Stimulated activated CD8-positive, alpha-beta memory T cell treated with anti-CD3 and anti-CD28 coated beads, Interleukin-7, amount 100 ng/mL, for 1 hour (primary cell): ENCODE measurements at places on chromosomes 7 and 10.

DNA sequence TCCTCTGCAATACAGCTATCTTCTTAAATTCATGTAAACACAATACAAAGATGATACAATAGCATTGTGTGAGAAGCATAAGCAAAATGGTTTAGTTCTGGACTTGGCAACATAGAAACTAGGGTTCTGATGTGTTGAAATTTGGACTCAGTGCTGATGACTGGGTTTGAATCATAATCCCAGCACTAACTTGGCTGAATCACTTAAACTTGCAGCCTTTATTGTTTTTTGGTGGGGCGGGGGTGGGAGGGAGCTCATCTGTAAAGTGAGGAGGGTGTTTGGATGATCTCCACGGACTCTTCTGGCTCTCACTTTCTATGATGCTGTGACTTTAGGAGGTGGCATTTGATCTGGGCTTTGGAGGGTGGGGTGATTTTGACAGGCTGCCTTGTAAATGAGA, 158.2 kb downstream of the WNT2 start:
- DNase-seq = no peak

GRCh38 chr7:4738711-4739527, 36.5 kb upstream of the AP5Z1 start:
- DNase-seq = no peak

DNA sequence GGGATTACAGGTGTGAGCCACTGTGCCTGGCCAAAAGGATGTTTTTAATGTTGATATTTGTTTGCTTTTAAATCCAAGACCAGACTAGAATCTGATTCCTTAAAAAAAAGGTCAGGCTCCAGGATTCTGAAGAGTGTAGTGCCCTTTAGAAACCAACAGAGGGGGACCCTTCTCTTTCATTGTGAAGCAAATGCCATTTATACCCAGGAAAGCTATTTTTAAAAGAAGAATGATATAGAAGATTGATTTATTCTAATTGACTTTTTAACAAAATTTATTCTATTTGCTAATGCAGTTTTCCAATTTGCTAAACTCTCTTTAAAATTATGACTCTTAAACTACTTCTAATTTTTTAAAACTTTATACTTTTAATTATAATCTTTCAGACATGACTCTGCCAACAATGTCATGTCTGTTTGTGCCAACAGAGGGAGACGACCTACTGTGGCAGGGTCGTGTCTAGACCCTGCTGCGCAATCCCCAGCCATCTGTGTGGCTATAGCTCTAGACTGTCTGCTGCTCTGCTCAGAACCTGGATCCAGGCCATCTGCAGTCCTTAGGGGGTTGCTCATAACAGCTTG, 201.0 kb upstream of the IMMP2L start:
- DNase-seq = no peak

- DNase-seq = no peak
Measured at GRCh38 chr10:102677331-102678067, 33.2 kb downstream of the TRIM8 start.

GRCh38 chr7:40542982-40543741, 408.4 kb downstream of the SUGCT start:
- DNase-seq = no peak

DNA sequence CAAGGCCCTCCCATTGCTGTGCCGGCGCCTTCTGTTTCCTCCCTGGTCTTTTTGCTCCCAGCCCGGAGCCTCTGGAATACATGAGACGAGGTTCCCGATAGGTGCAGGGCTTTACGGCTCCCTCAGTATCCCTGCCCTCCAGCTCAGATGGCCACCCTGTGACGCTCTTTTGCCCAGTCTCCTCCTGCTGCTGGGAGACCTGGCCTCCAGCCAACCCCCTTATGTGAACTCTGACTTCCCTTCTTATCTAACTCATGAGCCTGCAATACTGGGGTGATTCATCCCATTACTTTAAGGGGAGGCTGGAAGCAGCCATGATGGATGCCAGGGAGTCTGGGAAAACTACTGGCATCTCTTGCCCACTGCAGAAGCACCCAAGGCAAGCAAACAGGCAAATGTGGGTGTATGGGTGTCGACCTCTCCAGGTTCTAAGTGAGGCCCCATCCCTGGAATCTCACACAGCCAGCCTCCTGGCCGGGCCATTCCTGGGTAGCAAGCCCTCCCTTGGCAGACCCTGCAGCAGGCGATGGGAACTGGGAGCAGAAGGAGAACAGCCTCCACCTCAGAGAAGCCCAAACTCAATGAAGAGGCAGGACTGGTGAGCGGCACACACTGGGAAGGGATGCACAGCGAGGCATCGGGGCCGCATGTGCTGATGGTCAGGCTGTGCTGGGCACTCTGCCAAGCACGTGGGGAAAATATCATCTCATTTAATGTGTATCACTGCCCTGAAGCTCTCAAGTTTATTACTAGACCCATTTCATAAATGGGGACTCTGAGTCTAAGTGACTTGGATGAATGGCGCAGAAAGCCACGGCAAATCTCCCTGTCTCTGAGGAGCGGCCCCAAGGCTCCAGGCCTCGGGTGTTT, 97.5 kb downstream of the FAM53B start:
- DNase-seq = no peak

- DNase-seq = no peak
Measured at GRCh38 chr10:58319599-58319998, 15.2 kb upstream of the UBE2D1 start.

DNA sequence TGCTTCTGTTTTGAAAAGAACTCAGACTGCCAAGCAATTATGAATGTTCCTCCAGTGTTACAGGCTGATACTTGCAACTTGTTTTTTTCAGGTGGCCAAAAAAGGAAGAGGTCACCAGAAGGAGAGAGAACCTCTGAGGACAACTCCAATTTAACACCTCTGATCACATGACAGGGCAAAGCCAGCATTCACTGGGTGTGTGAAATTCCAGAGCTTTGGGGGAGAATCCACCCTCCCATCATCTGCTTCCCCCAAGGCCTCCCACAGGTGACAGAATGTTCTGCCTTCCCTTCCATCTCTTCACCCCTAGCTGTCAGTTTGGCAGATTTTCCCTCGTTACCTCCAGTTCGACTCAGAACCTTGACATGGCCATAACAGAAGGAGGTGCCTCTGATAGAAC, 39.1 kb downstream of the GOT1 start:
- DNase-seq = no peak

- no peak for DNase-seq
Measured at GRCh38 chr10:75597773-75598440, 166.5 kb downstream of the LRMDA start.

GRCh38 chr7:50867034-50867356, 84.3 kb upstream of the GRB10 start:
- DNase-seq = no peak

- no peak for DNase-seq
Measured at GRCh38 chr10:16828701-16829175, 11.5 kb upstream of the RSU1 start.

- no peak for DNase-seq
Measured at GRCh38 chr10:113093188-113094113, 143.4 kb downstream of the TCF7L2 start.

DNA sequence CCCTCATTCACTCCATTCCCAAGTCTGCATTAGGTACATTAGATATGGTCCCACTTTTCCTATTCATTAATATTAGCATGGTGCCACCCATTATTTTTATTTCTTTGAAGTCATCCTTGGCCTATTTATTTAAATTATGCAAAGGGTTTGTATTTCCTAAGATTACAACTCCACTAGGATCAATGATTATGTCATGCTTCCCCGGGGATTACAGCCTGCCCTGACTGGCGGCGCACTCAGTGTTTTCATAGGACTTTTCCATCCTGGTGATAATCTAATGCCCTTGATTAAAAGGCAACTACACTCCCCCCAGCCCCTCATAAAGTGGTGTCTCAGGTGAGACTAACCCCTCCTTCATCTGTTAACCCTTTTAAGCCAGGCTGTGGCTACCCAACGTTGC, 187.2 kb downstream of the POU6F2 start:
- DNase-seq = no peak

DNA sequence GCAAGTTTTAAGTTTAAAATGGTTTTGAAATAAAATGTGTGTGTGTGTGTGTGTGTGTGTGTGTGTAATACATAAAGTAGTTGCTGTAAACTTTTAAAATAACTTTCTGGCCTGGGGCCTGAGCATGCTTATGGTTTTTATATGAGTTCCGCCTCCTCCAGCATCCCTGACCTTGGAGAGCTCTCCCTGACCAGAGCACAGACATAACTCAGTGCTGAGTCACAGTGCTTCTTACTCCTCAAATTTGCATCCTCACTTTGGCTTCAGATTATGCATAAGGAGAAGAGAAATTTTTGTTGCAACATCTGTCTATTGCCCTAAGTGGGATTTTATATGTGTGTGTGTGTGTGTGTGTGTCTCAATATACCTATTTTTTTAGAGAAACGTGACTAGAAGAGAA, 200.8 kb downstream of the ELMO1 start:
- no peak for DNase-seq

DNA sequence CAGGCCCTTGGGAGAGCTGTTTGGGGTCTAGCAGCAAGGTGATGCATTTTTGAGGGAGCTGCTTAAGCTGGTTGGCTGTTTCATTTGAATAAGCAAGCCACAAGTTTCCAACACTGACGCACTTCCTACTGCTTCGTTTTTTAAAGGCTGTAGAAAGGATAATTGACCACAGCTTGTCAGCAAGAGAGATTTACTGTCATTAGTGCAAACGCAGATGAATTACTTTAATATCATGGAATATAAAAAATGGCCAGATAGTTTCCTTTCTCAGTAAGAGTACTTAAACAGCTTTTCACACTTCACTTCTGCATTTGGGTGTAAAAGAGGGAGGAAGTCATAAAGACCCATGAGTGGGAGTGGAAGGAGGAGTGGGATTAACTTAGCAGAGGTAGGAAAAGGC, 61.5 kb downstream of the FZD1 start:
- no peak for DNase-seq

GRCh38 chr10:89278900-89279392, 22.9 kb upstream of the IFIT2 start:
- DNase-seq = no peak

GRCh38 chr10:89332123-89332633, 4.4 kb downstream of the IFIT3 start:
- no peak for DNase-seq

GRCh38 chr10:57579926-57580325, 687.8 kb downstream of the IPMK start:
- DNase-seq = no peak

DNA sequence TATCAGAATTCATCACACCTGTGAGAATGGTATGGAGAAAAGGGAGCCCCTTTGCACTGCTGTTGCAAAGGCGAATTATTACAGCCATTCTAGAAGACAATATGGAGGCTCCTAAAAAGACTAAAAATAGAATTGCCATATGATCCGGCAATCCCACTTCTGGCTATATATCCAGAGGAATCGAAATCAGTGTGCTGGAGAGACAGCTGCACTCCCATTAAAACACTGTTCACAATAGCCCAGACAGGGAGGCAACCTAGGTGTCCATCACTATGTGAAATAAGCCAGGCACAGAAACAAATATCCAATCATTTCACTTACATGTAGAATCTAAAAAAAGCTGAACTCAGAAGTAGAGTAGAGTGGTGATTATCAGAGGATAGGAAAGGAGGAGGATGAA, 26.0 kb upstream of the GJD4 start:
- DNase-seq = no peak

- DNase-seq = no peak
Measured at GRCh38 chr10:43069579-43069978, 7.3 kb upstream of the RET start.

DNA sequence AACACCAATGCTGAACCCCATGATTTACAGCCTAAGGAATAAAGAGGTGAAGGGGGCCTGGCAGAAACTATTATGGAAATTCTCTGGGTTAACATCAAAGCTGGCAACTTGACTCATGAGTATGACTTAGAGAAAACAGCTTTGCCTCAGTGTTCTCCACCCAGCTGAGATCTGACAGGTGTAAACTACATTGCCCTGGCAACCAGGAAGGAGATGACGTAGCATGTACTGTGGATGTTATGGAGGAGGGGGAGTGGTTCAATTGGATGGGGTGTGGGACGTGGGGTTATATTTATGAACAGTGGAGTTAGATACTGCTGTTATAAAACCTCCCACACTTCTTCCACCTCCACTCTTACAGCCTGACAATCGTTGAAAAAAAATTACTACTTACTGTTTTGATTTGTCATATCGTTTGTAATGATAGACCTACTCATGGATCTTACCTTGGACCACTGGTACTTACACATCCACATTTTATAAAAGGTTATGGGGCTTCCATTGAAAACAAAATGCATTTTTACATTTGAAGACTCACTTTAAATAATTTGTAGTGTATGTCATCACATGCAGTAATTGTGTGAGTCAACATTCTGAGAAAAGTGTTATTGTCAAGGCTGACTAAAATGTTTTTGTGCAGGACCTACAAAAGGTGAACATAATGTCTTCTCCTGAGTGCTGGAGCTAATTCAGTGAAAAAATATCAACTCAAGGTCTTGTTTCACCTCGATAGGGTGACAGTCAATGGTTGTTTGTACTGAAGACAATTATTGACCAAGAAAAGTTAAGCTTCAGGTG, 6.4 kb downstream of the OR2F1 start:
- no peak for DNase-seq

- no peak for DNase-seq
Measured at GRCh38 chr10:48839809-48840679, 99.6 kb downstream of the LRRC18 start.

- DNase-seq = no peak
Measured at GRCh38 chr7:16730937-16731336, 22.6 kb upstream of the TSPAN13 start.

- DNase-seq = no peak
Measured at GRCh38 chr7:42549866-42550485, 313.0 kb upstream of the GLI3 start.

GRCh38 chr10:73827346-73828089, 16.1 kb upstream of the NDST2 start:
- DNase-seq = no peak

DNA sequence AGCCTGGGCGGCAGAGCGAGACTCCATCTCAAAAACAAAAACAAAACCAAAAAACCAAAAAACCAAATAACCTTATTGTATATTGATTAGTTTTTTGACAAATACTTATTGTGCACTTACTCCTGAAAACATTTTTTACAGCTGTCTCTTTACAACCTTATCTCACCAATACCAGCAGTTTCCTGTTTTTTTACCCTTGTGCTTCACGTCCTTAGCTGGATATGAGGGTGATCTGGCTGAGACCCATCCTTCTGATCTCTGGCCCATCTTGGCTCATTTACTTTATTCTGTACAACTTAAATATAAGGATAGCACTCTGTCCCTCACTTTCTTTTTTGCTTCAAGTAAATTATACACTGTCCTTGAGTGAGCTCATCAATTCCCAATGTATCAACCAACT, 104.6 kb upstream of the DNAJB12 start:
- no peak for DNase-seq

GRCh38 chr10:130631142-130632096, 495.2 kb downstream of the GLRX3 start:
- DNase-seq = no peak

GRCh38 chr7:123372368-123372767, 162.0 kb downstream of the IQUB start:
- no peak for DNase-seq

GRCh38 chr10:120741396-120741795, 109.8 kb upstream of the WDR11 start:
- DNase-seq = no peak

- DNase-seq = no peak
Measured at GRCh38 chr10:34612446-34612845, 202.7 kb downstream of the PARD3 start.

- no peak for DNase-seq
Measured at GRCh38 chr10:107058331-107058730, 106.2 kb downstream of the SORCS1 start.
